ENCODE measurements at places on chromosomes 4 and X.
A peak's percentile ranks its signal among the peaks of the same experiment; 100 is the strongest.

- DNase-seq, result no peak
Observed at GRCh38 chr4:98394134-98394533, 132.9 kb downstream of the RAP1GDS1 start.

DNA sequence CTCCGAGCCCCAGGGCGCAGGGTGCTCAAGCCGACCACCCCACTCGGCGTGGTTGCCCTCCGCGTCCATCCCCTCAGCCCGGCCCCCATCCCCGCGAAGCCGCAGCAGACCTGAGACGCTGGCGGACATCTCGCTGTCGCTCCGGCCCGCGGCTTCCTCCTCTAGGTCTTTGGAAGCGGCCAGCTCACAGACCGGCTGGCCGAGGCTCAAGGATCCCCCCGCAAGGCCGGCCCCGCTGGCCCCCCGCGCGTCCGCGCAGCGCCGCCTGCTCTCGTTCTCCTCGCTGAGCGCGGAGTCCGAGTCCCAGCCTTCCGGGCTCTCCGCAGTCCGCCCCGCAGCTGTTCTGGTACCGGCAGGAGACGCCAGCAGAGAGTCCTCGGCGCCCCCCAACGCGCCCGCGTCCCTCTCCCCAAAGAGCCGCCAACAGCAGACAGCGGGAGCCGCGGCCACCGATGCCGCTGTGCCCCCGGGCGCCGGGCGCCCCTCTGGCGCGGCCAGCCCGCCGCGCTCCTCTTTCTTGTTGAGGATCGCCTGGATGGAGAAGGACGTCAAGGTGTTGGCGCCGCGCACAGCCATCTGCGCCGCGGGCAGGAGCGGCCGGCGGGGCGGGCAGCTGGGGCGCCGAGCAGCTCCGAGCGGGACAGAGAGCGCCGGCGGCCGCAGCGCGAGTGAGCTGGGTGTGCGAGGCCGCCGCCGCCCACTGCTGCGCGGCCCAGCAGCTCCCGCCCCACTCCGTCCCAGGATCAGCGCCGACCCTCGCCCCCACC is at the start of gene NKX3-2:
Gene NKX3-2, minus strand, starts transcription at position 670 of the 767 bp plus-strand sequence. Its CDS starts 94 bp downstream, at position 576.
- no peak for DNase-seq

- no peak for DNase-seq
Observed at GRCh38 chrX:111410590-111411078, 1.4 kb downstream of the DCX start.

DNA sequence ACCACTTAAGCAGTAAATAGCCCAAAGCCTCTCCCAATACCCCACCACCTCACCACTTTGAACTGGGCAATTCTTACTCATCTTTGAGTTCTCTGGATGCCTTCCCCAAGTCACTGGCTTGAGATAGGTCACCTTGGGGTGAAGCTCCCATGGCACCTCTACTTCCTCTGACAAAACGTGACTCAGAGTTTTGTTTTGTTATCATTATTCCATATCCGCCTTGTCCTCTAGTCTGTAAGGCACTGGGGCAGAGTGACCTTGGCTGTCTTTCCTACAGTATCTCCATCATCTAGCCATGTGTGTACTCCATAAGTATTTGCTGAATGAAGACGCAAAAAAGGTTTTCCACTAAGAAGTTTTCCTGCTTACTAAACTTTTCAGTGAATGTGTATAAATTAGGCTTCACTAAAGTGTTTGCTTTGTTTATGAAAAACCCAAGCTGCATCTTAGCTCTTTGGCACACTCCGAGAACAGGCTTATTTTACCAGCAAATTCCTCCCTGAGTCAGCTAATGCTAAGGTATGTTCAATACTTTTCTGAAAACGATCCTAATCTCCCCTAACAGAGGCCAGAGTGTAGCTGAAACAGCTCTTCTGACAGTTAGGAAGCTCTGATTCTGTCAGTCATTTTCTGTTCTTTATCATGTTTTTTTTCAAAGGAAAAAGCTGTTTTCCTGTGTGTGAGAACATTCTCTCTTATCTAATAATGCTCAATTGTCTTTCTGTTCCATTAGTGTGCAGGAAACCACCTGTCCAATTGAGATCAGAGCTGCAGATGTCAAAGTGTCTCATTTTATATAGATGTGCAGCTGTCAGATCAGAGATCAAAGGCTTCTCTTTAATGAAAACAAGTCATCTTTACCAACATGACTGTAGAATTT is 30.2 kb upstream of the TSPAN5 start:
- DNase-seq, result peak; percentile 30

- no peak for DNase-seq
Observed at GRCh38 chr4:84568496-84568895, 14.4 kb upstream of the CDS1 start.

- peak; percentile 32 for DNase-seq
Observed at GRCh38 chr4:15756361-15756861, 21.7 kb upstream of the CD38 start.

DNA sequence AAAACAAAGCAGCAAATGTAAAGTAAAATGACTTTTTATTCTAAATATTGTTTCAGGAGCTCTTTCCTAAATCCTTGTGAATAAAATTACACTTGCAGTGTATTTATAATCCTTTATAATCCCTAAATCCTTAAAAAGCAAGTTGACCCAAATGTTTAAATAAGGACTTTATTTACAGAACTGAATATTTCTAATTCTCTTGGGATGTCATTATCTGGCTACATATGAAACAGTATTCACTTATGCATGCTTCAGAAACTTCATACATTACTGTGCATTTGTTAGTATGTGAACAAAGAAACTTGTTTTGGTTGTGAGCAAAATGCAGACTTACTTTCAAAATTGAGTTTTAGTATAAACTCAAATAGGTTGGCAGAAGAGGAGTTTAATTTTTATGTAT is 49.2 kb downstream of the PTTG2 start:
- DNase-seq, result no peak

DNA sequence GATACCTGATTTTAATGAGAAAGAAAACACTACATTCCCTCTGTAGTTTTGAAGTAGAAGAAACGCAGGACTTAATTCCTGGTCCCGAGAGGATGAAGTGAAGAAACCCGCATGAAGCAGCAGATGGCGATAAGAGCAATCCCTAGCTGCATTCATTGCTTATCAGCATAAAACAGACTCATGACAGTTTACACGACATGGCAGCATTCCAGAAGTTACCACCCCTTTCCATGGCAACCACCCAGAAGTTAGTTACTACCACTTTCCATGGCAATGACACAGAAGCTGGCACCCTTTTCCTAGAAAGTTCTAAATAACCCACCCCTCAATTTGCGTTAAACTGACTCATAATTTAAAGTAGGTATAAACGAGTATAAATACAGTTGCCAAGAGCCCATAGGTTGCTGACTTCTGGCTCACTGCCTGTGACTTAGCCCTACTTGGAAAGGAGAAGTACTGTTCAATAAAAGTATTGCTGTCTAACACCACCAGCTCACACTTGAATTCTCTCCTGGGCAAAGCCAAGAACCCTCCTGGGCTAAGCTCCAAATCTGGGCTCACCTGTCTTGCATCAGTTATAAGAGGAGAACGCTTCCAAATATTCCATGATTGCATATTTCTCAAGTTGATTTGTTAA is 5.5 kb upstream of the XAGE2 start:
- no peak for DNase-seq

DNA sequence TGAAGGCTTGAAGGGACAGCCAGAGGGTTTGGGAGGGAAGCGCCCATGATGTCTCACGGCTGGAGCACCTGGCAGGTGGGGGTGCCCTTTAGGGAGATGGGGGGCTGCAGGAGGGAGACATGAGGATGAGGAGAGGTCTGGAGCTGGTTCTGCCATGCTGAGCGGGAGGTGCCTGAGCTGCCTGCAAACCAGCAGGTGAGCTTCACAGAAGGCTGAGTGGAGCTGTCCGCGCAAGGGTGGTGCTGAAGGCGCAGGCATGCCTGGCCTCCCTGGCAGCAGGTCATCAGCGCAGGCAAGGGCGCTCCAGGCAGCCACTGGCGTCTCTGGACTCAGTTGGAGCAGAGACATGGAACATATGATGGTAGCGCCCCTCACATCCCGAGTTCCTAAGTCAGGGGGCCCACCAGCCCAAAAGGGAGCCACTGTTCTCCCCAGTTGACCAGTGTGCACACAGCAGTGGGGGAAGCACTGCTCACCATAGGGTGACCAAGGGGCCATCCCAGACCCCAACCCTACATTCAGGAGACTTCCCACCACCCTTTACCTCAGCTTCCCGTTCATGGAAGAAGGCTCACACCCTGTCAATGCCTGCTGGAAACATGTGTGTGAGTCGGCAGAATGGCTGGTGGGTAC is 25.8 kb downstream of the ADRA2C start:
- DNase-seq, result peak; percentile 47

DNA sequence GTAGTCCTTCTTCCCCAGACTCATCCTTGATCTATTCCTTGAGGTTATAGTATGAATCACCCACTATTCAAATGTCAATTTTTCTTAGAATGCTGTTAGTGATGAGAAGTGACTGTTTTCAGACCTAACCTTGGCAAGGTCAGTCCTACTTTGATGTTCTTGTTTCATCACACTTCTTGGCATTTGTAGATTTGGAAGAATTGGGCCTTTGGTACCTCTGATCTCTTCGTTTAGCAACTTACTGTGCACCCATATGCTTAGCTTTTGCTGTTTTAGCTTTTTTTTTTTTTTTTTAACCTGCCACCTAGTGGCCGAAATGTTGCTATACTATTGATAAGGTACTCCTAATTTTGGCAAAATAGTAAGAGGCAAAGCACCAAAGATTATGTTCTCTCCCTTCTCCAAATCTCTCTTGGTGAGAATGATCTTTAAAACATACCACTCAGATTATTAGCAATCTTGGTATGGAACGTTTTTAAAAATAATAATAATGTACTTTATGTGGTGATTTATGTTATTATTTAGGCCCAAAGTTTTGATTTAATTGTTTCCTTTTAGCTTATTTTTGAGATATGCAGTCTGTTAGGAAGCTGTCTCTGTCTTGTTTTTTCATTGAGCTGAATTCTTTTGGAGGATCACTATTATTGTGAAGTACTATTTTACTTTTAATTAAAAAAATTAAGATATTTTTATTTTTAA is 16.6 kb downstream of the DCK start:
- DNase-seq, result no peak

DNA sequence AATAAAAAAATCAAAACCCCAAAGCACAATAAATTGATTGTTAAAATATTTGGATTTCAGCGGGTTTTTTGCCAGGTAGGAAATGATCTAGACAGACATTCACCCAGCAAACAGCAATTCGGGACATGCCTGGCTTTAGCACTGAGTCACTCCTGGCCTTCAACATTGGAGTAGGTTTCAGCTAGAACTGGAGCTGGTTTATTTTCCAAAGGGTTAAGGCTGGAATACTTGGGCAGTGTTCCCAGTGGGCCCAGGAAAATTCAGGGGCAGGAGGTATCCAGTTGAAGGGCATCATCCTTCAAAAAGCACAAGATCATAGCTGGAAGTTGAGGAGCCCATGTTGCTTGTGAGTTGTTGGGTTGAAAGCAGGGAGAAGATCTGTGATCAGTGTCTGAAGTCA is 41.0 kb downstream of the TXLNG start:
- no peak for DNase-seq

DNA sequence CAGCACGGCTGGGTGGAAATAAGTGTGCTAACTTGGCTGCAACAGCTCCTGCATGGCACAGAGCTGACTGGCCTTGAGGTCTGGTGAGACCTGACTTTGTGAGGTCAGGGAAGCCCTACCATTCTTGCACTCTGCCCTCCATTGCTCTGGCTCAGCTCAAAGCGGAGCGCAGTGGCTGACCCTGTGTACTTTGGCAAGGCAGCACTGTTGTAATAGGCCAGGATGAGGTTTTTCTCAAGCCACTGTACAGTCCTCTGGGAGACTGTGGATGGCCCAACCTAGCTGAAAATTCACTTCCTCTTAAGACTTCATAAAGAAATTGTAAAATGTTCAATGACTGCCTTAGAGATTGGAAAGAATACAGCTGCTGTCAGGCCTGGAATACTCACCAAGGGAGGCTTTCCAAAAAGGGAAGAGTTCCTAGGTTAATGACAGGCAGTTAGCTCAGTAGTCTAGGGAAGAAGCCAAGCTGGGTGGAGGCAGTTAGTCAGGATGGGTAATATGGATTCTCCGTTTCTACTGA is 129.8 kb downstream of the GUCY2F start:
- DNase-seq, result no peak

DNA sequence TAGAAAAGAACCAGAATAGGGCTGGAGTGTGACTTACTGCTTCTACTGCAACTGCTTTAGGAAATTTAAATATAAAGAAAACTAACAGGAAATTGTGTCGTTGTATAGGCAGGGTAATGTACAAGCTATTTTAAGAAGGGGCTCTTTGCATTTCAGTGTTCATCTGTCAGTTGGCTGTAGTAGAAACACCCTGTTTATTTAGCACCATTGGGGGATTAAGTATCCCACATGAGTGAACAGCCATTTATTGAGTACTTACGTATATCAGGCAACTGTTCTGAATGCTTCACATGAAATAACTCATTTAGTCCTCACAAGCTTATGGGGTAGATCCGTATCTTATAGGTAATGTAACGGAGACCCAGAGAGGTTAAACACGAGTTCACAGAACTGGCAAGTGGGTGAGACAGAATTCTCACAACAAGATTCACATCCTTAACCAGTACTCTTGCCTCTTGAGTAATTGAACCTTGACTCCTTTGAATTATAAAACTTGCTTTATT is 23.9 kb downstream of the STIM2 start:
- DNase-seq, result no peak

DNA sequence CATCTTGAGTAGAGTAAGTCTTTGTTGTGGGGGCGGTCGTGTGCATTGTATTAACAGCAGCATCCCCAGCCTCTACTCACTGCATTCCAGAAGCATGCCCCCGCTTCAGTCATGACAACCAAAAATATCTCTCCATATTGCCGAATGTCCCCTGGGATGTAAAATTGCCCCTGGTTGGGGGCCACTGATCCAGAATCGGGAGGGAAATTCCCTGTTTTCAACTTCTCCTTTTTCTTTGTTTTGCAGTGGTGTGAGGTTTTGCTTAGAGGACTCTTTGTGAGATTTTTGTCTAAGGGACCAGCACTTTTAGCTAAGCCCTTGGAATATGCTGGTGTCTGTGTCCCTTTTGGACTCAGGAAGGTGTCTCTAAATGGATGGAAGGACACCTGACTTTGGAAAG is 3.0 kb upstream of the IL13RA1 start:
- no peak for DNase-seq

DNA sequence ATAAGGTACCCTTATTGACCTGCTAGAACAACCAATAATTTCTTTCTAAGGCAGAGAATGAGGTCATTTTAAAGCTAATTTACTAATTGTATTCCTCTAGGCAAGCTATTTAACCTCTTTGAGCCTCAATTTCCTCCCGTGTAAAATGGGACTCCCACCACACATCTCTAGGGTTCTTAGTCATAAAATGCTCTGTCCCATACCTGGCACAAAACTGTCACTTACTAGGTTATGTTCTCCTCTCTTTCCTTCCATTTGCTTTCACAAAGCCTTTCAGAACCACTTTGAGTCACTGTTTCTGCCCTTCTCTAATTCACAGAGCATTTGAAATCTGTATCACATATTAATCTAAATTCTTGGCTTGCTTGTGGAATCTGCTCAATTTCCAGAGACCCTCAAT is 2.4 kb upstream of the GPR82 start:
- DNase-seq, result no peak

GRCh38 chr4:57093845-57094831 is 16.0 kb downstream of the IGFBP7 start:
- no peak for DNase-seq

DNA sequence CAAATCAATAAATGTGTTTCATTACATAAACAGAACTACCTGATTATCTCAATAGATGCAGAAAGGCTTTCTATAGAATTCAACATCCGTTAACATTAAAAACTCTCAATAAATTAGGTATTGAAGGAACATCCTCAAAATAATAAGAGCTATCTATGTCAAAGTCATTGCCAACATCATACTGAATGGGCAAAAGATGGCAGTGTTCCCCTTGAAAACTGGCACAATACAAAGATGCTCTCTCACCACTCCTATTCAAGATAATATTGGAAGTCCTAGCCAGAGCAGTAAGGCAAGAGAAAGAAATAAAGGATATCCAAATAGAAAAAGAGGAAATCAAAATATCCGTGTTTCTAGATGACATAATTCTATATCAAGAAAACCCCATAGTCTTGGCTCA is 466.4 kb downstream of the MAGEE1 start:
- no peak for DNase-seq

All from HTR-8/SVneo (cell line).